ENCODE measurements at places on chromosomes 13 and 19.

GRCh38 chr13:27497563-27498230, 47.3 kb upstream of the MTIF3 start:
- DNase-seq: no peak

DNA sequence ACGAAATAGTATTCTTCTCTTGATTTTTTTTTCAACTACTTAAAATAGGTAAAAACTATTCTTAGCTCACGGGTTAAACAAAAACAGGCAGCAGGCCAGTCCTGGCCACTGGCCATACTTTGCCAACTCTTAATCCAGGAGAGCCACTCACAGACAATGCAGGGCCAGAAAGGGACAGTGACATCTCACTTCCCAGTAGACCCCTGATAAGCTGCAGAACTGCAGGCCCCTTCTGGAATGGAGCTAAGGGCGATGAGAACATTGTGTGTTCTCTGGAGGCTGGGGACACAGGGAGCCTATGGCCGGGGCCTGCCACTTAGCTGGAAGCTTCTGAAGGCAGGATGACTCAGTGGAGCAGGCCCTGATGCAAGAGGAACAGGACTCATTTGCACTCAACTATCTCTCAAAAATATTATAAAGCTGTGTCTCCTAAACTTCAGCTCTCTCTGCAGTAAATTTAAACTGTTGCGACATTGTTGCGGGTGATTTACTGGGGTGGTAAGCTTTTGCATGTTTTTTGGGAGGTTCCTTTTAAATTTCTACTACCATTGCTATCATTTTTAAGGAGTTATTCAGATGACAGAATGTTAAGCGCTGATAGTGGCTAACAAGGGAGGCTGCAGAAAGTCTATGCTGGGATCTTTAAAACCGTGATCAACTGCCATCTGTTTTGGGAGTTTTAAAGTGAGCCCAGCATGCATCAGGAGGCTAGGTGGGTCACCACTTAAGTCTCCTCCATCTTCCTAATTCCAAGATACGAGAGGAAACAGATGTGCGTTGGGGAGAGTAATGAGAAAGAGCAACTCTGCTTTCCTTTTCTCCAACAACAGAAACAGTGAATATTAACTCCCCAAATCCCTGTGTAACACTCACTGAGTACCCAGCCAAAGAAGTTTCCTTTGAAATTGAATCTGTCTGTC, 33.2 kb upstream of the KATNAL1 start:
- DNase-seq: no peak

- no peak for DNase-seq
These were observed 63.6 kb upstream of the SOX1 start for GRCh38 chr13:112003396-112003795.

DNA sequence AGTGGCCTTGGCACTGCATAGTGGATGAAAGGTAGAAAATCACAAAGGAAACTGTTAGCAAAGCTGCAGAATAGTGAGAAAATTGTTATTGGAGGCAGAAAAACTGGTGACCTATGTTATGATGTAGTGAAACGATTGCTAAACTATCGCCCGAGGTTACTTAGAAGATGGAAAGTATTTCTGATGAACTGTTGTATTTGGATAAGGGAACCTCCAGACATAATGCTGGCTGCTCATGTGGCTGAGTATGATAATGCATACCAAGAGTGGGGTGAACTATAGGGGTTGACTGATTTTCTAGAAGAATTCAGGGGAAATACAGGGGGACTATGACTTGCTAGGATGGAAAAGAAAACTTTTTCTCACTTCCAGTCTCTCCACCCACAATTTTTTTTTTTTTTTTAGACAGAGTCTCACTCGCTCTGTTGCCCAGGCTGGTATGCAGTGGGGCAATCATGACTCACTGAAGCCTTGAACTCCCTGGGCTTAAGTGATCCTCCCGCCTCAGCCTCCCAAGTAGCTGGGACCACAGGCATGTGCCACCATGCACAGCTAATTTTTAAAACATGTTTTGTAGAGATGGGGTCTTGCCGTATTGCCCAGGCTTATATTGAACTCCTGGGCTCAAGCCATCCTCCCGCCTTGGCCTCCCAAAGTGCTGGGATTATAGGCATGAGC, 4.4 kb upstream of the EID2 start:
- DNase-seq: no peak

DNA sequence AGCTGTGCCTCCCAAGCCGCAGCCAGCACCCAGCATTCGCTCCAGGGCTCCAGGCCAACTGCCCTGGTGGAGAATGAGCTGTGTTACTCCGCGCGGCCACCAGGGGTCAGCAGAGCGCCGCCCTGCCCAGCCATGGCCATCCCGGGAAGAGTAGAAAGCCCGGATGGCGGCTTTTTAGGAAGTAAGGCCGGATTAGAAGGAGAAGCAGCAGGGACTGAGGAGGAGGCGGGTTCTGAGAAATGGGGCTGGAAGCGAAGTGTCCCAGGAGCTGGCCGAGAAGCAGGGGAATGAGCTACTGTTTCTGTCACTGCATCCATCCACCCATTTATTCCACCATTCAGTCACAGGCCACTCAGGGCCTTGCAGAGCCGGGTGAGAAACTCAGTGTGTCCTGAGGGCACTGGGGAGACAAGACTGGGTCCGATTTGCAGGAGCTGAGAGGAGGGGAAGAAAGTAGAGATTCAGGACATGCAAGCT, 6.6 kb upstream of the NPAS1 start:
- DNase-seq: peak; percentile 84

GRCh38 chr13:84446972-84447639, 564.8 kb upstream of the SLITRK1 start:
- DNase-seq: no peak

GRCh38 chr19:45250832-45251451, at the start of gene MARK4:
Gene MARK4, plus strand, starts transcription at chr19:45251271. Its CDS starts 318 bp downstream, at chr19:45251589.
- DNase-seq: peak; percentile 26

DNA sequence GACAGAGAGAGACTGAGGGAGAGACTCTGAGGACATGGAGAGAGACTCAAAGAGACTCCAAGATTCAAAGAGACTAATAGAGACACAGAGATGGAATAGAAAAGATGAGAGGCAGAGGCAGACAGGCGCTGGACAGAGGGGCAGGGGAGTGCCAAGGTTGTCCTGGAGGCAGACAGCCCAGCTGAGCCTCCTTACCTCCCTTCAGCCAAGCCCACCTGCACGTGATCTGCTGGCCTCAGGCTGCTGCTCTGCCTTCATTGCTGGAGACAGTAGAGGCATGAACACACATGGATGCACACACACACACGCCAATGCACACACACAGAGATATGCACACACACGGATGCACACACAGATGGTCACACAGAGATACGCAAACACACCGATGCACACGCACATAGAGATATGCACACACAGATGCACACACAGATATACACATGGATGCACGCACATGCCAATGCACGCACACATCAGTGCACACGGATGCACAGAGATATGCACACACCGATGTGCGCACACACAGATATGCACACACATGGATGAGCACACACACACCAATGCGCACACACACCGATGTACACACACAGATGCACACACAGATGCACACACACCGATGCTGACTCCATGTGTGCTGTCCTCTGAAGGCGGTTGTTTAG, 3.3 kb upstream of the F10 start:
- no peak for DNase-seq

- no peak for DNase-seq
These were observed 2.1 kb downstream of the SLC27A5 start for GRCh38 chr19:58509731-58510083.

DNA sequence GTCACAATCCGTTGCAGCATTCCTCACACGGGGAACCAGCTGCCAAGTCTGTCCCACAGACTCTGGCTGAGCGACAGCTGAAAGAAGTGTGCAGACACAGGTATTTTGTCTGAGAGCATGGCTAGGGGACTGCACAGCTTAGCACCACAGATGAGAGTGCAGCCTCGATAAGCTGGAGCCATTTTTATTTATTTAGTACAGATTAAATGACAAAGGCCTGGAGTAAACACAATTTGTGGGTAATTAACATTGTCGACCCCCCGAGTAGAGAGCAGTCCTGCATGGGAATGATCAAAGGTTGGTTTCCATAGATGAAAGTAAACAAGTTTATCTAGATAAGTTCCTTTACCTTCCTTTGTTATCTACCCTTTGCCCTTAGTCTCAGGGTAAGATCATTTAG, 836.2 kb downstream of the DACH1 start:
- DNase-seq: no peak

DNA sequence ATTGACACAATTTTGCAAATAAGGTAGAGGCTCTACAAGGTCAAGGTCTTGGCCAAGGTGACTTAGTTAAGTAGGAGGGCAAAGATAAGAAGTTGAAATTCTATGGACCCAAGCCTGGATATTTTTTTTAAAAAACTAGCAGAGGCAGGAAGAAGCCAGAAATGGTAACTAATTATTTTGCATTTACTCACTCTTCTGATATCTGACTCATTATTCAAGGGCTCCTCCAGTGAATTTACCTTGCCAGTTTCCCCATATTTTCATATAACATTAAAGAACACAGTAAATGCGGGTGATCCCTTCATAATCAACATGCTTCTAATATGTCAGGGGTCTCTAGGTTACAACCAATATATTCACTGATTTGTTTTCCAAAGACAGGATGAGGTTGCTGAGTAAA, 246.1 kb downstream of the LMO7 start:
- DNase-seq: no peak

DNA sequence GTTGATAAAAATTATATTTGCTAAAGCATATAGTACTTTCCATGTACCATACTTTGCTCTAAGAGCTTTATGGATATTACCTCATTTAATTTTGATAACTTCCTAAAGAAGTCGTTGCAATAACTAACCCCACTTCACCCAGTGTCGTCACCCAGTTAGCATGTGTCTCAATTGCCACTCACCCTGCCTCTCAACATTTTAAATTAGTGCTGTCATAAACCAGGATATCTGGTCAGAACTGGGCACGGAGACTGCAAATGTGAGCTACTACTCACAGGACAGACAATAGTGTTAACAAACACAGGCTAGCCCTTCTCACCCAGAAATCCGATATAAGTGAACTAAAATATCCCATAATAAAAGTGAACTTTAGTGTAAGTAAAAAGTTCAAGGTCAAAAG, 430.6 kb downstream of the KLF12 start:
- DNase-seq: no peak

DNA sequence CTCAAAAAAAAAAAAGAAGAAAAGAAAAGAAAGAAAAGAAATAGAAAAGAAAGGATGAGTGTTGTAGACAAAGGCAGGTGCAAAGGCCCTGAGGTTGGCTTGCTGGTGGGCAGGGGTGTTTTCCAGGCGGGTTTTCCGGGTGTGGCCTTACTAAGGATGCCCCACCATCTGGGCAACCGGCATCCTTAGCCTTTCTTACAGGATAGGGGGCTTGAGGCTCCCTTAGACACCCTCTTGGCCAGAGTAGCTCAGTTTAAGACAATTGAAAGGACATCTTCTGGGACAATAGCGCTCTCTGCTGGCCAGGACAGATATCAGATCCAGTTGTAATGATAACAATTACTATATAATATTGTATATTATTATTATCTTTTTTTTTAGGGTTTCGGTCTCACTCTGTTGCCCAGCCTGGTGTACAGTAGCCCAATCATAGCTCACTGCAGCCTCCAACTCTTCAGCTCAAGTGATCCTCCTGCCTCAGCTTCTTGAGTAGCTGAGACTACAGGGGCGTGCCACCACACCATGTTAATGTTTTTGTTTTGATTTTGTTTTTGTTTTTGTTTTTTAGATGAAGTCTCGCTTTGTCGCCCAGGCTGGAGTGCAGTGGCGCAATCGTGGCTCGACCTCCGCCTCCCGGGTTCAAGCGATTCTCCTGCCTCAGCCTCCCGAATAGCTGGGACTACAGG, 1.4 kb upstream of the QTRT1 start:
- DNase-seq: peak; percentile 39

GRCh38 chr13:106173346-106173745, 362.1 kb downstream of the EFNB2 start:
- no peak for DNase-seq

DNA sequence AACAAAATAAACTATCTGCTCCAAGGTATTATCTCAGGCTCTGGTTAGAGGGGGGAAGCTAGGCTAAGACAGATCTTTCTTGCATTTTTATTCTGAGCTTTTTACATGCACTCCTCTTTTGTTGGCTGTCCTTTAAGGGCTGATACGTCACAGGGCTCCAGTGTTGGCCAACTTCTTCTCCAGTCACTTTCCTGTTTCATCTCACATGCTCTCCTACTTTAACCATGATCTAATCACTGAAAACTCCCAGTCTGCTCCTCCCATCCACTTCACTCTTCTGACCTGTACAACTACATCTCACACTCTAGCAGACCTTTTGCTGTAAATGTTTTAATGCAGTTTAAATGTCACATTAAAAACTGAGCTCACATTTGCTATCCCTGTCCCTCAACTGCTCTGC, 510.0 kb upstream of the KLF12 start:
- DNase-seq: no peak

- DNase-seq: no peak
These were observed 463.7 kb upstream of the SGCG start for GRCh38 chr13:22717036-22717435.

DNA sequence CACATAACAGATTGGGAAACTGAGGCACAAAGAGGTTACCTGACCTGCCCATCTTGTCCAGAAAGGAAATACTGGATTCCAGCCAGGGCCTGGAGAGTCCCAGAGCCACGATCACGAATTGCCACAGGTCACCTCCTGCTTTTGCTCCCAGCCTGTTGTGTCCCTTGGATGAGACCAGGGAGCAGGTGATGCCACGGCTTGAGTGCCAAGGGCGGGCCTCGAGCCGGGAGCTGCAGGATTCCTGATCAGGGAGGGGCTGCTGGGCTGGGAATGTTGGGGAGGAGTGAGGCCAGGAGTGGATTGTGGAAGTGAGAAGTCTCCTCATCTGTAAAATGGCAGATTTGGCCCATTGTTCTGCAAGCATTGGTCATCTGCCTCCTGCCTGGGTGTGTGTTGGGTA, 29.4 kb downstream of the DNM2 start:
- no peak for DNase-seq

Measured in NCI-H446 (cell line).